ENCODE measurements at places on chromosomes 3 and 15.

GRCh38 chr3:37885814-37886213 is 24.1 kb downstream of the CTDSPL start:
- DNase-seq = no peak

DNA sequence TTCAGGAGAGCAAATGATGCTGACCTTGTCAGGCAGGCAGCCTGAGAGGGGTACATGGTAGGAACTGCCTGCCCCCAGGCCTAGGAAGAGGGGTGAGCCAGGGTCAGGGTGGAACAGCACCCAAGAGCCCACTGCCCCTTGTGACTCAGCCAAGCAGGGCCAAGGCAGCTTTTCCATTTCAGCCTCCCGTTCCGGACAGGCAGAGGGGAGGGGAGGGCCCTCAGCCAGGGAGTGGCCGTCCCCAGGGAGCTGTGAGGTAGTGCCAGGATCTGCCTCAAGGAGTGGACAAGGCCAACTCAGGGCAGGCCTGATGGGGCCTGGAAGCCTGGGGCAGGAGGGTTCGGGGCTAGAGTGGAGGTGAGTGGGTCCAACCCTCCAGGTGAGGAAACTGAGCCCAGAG is 5.1 kb upstream of the ANKRD63 start:
- no peak for DNase-seq

DNA sequence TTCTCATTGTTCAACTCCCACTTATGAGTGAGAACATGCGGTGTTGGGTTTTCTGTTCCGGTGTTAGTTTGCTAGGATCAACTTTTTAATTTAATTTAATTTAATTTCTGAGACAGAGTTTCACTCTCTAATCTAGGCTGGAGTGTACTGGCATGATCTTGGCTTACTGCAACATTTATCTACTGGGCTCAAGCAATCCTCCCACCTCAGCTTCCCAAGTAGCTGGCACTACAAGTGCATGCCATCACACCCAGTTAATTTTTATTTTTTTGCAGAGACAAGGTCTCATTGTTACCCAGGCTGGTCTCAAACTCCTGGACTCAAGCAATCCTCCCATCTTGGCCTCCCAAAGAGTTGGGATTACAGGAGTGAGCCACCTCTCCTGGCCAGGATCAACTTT is 82.7 kb downstream of the GPR156 start:
- no peak for DNase-seq

DNA sequence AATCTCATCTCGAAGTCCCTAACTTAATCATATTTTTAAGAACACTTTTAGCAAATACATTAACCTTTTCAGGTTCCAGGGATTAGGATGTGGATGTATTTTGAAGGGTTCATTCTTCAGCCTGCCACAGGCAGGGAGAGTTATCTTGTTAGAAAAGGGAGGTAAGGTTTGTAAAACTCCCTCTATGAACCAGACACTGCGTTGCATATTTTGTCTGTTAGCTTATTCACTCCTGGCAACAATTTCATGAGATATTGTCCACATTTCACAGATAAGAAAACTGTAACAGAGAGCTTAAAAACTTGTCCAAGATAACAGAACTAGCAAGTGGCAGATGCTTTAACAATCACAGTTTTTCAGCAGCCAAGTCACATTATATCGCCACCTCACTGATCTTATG is 155.4 kb downstream of the DIPK2A start:
- no peak for DNase-seq

DNA sequence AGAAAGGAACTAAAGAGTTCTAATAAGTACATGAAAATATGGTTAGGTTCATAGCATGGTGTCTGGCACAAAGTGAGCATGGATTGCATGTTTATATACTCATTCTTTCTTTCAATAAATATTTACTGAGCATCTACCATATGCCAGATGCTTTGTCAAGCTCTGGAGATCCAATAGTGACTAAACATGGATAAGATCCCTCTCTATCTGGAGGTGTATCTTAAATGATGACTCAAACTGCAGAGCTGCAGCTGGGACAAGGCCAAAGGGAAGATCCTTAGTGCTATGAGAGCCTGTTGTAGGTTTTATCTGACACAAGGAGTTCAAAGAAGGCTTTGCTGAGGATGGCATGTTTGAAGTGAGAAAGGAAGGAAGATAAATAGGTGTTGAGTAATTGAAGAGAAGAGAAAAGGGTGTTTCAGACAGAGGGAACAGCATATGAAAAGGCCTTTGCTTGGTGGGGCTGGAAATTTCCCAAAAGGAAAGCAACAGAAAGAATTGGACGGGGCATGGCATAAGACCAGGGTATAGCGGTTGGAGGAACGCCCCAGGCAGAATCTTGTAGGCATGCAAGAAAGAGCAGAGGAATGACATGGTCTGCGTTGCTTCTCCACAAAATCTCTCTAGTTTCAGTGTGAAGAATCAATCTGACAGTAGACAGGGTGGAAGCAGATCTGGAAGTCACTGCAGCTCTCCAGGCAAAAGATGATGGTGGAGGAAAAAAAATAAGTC is 239.9 kb upstream of the LRTM1 start:
- DNase-seq = no peak

- DNase-seq = no peak
Observed at GRCh38 chr15:94793207-94793606, 561.8 kb downstream of the MCTP2 start.
